ENCODE measurements at places on chromosomes 4 and X.

GRCh38 chr4:168831585-168831918 lies 178.5 kb downstream of the CBR4 start:
- no peak for DNase-seq

DNA sequence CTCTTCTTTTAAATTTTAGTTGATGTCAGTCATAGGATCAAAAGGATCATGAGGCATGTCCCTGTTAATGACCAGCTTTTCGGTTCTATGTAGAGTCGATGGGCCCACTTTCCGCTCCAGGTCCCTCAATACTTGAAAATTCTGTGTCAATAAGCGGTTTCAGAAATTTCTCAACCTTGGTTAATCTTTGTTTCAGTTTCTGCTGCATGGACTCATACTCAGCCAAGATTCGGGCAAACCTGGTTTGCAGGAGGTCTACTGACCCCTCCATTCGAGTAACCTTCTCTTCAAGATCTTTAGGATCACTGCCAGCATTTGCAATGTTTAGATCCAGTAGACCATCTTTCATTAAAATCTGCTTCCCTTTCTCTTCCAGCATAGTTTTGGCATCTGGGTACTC lies 22.0 kb upstream of the NFXL1 start:
- no peak for DNase-seq

GRCh38 chrX:45009371-45010000 lies 136.5 kb downstream of the KDM6A start:
- DNase-seq: no peak

DNA sequence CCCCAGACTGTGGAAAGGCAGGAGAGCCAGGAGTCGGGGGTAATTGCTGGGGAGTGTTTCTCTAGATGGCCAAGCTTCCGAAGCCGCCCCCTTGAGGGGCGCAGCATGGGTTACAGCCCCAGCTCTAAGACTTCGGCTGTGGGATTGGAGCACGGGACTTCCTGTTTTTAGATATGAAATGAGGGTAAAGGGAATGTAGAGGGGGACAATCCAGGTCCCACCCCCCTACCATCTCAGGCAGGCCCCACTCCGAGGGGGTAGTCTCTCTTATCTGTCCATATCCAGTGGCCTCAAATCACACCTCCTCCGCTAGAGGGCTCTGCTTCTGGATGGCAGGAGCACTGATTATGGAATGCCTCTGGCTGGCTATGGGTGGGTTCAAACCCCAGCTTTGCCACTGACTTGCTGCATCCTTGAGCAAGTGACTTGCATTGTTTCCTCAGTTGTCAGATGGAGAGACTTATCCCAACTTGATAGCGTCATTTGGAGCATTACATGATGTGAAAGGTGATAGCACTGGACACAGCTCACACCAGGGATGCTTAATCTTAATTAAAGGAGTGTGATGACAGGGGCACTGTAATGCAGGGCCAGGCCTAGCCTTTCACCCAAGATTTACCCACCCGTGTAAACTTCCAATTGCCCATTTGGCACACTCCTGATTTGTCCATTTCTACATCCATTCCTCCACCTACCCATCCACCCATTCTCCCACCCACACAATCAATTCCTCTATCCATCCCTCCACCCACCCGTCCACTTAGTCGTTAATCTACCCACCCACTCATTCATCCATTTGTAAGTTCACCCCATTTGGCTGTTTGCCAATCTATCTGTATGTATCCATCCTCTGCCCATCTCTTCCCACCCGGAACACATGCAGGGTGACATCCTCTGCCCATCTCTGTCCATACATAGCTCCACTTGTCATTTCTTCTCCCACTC lies 848 bp upstream of the KCND1 start:
- no peak for DNase-seq

DNA sequence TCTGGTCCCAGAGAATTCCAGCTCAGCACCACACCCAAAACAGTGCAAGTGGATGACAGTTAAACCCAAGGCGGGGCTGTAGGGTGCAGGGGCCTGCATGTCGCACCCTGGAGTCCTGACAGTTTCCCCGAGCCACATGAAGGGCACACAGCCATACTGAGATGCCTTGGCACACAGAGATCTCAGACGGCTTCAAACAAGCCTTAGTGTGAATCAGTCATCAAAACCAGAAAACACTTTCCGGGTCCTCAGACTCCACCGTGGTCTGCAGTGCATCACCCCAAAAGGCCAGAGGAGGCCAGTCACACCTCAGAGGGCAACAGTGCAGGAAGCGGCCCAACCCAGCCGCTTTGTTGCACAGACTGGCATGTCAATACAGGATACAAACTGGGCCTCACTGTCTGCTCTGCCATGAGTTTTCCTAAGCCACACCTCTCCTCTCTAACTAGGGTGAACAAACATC lies 64.6 kb upstream of the ENPP6 start:
- DNase-seq: no peak

- no peak for DNase-seq
These were observed 244.6 kb upstream of the TENM3 start for GRCh38 chr4:181998398-181999295.

- no peak for DNase-seq
These were observed 167.5 kb downstream of the PRKX start for GRCh38 chrX:3545901-3546300.

- DNase-seq: no peak
These were observed 1798.3 kb upstream of the PCDH7 start for GRCh38 chr4:28921886-28922285.

GRCh38 chr4:7984286-7984925 lies 44.7 kb upstream of the AFAP1 start:
- DNase-seq: no peak

DNA sequence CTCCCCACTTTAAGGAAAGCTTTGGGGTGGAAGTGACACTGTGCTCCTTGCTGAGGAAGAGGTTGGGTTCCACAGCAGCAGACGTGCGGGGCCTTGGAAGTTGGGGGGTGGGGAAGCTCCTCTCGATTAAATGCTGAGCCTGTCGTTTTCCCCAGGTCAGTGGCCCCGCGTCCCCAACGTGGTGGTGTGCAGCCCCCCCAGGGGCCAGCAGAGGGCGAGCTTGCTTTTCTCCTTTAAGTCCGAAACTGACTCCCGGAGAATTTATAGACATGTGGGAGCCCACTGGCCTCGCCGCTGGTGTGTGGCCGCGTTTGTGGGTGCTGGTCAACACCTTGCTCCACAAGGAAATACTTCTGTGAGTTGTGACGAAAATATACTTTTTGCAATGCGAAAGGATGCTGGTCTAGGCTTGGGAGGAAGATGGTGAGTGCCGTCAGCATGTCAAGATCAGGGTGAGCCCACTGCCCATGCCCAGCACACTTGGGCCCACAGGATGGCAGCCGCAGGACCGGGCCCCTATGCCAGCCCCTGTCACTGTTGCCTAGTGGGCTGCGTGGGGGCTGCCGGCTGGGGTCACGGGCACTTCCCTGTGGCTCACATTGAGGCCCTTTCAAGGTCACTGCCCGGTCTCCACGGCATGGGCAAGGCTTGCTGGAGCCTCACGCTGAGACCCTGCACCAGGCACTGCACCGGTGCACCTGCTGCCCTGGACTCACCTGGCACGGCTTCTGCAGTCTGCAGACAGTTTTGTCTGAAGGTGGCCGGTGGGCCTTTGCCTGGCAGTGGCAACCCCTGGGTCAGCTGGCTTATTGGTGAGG lies 9.4 kb downstream of the UVSSA start:
- DNase-seq: peak; percentile 42

DNA sequence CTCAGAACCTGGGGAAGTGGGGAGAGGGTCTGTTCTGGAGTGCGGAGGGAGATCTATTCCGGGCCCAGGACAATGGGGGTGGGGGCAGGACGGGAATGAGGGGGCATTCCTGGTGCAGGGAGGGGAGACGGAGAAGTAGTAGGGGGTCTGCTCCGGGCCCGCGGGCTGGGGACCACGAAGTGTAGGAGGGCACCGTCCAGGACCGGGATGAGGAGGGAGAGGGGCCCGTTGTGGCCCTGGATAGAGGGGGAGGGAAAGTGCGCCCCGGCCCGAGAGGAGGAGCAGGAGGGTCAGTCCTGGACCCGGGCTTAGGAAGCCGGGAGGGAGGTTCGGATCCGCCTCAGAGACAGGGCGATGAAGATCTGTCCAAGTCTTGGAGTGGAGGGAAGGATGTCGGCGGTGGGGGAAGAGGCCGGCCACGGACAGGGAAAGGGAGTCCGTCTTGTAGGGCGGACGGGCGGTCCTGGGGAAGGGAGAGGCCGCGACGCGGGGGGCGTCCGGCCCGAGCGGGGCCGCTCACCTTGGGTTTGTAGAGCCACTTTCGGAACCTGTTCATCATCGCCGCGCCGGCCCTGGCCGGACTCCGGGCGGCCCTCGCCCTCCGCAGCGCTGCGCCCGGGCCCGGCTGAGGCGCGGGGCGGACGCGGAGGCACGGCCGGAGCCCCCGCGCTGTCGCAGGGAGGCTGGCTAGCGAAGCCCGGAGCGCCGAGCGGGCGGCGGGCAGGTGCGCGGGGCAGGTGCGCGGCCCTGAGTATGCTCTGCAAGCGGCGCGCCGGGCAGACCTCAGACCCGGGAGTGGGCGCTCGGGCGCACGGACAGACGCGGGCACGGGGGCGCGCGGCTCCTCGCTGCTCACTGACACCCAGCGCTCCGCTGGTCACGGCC lies at the start of gene ZFYVE28:
ZFYVE28 (minus strand) TSS at position 881 of the 885 bp plus-strand sequence; CDS start at position 559, 322 bp downstream.
- DNase-seq: no peak

DNA sequence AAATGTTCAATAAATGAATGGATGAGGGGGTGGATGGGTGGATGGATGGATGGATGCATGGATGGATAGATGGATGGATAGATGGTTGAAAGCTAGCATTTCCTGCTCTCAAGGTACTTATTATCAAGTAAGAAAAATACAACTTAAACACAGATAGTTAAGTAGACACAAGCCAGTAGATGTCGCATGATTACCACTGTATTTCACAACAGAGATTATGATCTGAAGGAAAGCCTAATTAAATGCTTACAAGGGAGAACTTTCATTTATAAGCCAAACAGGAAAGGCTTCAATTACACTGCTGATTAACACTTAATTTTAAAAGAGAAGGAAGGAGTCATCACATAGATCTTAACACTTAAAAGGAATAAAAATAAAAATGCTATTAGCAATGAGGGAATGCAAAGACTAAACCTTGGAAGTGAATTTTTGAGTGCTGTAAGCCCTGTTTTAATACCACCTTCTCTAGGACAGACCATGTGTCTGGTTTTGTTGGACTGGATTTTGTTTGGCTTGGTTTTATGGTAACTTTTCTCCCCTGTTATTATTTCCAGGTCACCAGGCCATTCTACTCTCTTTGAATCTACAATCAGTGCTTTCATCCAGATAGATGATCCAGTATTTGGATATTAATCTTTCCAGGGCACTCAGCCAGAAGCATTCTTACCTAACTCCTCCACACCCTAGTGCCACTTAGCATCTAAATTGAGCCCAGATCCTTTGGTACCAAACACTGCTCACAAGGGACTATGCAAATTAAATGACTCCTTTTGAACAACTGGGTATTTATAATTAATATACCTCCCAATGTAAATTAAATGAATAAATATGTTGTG lies 75.5 kb upstream of the SLC39A8 start:
- no peak for DNase-seq

DNA sequence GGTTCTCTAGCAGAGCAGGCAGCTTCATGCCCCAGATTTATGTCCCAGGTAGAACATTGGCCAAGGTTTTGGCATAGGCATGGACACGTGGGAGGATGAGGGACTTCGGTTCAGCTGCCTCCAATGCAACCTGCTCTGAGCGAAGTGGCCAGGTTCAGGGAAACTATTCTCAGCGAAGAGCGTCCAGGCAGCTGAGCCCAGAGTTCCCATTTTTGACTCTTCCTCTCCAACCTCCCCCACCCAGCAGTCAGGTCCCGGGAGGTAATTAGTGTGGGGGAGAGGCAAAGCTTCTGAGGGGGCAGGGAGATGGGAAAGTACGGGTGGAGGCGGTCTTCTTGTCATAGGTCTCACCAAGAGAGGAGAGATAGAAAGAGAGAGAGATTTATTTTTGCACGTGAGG lies 1.0 kb downstream of the GABRA4 start:
- DNase-seq: no peak

DNA sequence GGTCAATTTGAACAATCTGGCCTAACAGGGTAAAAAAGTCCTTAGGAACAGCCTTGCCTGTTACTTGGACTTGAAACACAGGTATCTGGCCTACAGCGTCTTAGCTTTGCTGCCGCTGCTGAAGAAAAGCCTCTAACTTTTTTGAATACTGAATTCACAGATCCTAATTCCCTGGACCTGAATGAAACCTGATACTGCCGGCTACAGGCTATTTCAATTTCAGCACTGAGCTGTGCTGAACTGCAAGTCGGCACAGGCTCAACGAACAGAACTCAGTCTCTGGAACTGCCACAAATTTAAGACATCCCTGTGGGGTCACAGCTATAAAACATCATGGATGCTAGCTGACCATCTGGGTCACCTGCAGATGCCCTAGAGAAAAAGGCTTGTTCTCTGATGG lies 7.2 kb downstream of the NR0B1 start:
- no peak for DNase-seq

DNA sequence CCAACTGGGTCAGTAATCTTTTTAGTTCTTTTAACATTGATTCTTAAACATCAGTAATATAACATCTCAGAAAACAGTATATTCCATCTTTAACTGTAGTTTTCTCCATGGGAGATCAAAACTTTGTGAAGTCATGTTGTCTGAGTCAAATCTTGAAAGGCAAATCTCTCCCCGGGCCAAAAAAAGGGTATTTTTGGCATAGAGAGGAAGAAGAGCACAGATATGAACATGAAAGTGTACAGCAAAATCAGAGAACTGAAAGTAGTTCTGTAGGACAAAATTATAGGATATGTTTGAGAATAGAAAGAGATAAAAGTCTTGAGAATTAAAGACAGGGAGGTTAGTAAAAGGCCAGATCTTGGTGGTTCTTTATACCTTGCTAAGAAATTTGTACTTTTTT lies 176.4 kb upstream of the GYPA start:
- DNase-seq: no peak

DNA sequence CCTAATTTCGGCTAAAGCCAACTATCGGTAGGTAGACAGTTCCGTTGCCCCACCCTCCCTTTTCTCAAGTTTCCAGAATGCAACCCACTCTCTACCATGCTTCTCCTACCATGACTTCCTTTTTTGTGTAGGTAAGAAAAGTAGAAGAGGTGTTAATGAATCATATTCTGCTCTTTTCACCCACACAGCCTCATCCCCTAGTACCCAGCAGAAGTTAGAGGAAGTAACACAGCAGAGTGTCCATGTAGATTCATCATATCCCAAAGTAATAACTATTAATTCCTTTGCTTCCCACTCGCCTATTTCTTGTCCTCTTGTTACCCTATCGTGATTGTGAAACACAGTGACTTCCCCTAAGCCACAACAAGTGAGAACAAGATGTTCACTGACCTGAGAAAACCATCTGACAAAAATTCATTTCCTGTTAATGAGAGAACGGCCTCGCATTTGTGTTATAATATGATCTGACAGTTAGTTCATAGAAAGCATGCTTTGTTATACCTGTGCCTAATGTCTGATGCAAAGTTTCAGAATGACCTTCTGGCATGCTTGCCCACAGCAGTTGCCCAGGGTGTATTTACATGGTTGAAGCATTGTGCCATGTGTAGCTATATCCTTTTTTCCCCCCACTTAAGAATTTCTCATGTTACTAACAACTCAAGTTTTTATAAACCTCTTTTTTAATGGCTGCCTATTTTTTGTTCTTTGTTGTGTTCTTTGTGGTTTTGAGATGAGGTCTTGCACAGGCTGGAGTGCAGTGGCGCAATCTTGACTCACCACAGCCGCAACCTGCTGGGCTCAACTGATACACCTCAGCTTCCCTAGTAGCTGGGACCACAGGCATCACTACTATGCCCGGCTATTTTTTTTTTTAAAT lies 185.6 kb downstream of the RAP1GDS1 start:
- DNase-seq: peak; percentile 41

Measured in T-helper 9 cell (primary cell).